Myocyte (in vitro differentiated cells): ENCODE measurements at places on chromosomes 6 and 20.

- peak; percentile 31 for DNase-seq
Measured at GRCh38 chr6:127343809-127344659, 625 bp upstream of the ECHDC1 start.

- no peak for DNase-seq
Measured at GRCh38 chr6:159261995-159262394, 92.8 kb downstream of the FNDC1 start.

DNA sequence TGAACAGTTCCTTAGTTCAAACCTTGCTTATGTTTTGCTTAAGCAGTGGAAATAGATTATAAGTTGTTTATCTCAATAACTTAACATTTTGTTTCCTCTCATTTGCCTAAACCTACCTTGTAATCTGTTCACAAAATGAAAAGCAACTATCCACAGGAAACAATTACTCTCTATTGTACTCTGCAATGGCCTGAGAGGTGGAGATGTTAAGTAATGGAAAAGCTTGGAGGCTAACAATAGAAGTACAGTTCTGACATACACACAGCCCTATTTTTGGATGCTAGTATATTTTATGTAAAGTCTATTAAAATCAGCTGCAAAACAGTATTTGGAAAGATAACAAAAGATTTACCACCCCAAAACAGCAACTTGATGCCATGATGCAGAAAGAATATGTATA, 82.1 kb downstream of the TINAG start:
- DNase-seq: no peak

DNA sequence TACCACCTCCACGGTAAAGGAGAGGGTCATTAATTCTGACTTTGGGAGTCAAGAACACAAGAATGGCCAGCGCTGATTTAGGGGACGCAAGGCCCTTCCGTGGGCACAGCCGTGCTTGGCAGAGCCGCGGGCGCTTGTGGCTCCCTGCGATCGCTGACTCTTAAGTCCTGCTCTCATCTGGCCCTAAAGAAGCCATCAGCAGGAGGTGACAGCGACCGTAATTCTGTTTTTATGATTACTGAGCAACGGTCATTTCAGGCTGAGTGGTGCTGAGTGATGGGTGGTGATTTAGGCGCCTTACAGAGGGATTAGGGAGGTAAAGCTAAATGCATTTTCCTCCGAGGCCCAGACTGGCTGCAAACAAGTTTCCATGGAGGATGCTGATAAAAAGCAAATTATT, 364.6 kb upstream of the SULF2 start:
- DNase-seq: no peak

DNA sequence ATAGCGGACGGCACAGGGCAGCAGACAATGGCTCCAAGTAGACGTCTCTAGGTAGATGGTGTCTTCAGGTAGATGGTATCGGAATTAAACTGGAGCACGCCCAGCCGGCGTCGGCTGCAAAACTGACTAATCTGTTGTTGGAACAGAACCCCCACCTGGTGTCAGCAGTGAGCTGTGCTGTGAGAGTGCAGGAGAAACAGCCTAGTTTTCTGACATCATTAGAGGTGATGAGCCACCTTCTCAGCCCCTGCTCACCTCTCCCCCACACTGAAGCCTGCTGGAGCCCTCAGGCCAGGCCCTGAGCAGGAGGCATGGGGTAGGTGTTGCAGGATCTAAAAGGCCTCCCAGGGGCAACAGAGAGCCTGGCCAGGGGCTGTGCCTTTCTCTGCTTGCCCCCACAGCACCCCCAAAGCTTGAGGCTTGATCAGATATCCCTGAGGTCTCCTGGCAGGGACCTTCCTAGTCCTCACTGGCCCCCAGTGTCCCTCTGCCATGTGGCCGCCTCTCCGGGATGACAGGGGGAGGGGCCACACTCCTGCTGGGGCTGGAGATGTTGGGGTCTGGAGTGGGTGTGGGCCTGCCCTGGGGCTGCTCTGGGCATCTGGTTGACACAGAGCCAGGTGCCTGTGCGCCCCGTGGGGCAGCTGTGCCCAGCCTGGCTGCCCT, 6.9 kb upstream of the HELZ2 start:
- DNase-seq: no peak

- DNase-seq: peak; percentile 43
Measured at GRCh38 chr20:25046181-25046641, 11.7 kb downstream of the ACSS1 start.

DNA sequence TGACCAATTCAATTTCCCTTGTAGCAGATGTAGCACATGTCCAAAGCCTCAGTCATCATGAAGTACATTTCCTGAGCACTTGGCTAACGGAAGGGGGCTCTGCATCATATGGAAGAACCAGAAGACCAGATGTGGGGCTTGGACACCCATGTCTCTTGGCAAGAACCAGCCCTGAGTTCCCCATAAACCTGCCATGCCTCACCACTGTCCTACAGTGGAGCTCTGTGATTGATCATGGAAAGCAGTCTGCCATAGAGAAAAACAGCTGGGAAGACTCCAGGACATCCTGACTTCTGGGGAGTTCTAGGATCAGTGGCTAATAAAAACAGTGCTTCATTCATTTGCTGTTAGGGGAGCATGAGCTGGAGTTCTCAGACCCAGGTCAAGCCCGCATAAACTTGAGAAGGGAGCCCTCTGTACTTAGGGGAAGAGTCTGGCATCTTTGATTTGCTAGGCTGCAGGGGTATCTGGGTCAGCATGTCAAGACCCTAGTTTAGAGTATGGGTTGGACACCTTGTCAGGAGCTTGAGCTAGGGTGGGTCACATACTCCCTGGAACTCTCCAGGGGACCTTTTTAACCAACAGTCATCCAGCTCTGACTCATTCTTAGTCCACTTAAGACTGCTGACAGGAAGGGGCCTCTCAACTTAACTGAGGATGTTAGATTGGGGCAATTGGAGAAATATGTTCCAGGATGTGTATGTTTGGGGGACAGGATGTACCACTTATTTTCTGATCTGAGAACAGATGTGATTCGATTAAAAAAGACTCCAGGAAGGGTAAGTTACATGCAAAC, 26.3 kb upstream of the TRAM2 start:
- peak; percentile 14 for DNase-seq
